ENCODE measurements at places on chromosomes 11 and 22.

- peak; percentile 94 for DNase-seq
Measured at GRCh38 chr11:2825889-2826678, 59.5 kb downstream of the CDKN1C start.

DNA sequence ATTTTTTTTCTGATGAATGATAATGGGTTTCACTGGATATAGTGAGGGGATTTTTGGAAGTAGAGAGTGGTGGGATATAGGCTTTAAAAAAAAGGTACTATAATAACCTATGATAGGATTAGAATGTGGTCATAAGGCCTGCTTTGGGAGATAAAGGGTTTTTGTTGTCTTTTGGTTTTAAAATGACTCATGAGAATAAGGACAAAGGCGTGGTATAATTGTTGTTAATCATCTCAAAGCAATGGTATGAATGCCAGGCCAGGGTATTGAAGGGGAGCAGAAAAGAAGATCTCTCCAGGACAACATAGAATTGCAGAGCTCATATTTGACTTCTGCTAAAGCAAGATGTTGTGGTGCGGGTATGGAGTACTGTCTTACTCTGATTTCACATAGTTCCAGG lies 579.4 kb downstream of the JRKL start:
- no peak for DNase-seq

DNA sequence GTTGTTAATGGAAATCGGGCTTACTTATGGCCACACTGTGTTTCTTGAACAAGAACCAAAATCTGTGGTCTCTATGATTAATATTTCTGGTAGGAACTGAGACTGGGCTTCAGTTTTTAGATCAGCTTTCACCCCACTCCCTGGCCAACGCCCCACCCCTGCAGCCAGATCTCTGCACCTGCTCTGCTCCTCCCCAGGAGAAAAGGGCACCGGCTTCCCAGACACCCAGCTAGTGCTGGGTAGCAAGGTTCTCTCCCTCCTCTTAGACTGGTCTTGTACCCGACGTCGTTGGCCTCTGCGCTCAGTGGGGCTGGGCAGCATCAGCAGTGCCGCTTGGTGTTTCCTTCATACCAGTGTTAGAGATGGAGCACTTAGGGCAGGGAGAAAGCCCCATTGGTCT lies 17.0 kb upstream of the CTTN start:
- DNase-seq: no peak

- no peak for DNase-seq
Measured at GRCh38 chr11:394858-395655, 1.0 kb downstream of the PKP3 start.

- peak; percentile 14 for DNase-seq
Measured at GRCh38 chr11:79404806-79405205, 36.0 kb downstream of the TENM4 start.

DNA sequence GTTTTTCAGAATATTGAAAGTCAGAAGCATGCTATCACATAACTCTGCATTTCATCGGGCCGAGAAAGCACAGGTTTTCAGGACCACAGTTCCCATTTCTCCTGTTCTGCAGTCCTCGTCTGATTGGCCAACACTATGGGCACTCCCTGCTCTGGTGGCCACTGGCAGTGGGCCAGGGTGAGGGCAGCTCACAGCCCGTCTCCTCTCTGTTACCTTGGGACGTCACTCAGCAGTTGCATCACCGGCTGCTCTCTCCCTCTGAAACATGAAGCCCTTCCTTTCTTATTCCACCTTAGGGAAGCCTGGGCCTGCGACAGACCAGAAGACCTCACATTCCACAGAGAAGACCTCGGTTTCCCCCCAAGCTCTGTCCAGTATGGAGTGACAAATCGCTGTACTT lies 11.4 kb upstream of the MICAL3 start:
- DNase-seq: peak; percentile 97

- no peak for DNase-seq
Measured at GRCh38 chr11:20934516-20934915, 265.1 kb downstream of the NELL1 start.

DNA sequence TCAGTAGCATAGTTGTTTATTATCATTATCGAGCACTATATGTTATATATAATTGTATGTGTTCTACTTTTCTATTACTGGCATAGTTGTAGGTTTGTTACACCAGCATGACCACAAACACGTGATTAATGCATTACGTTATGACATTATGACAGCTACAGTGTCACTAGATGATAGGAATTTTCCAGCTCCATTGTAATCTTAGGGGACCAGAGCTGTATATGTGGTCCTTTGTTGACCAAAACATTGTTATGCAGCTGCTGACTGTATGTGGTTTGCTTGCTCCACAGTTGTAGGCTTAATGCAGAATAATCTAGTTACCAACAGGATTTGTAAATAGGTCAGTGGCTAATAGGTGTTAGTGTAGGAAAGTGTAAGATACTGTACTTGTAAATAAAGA lies 66.1 kb downstream of the HSD17B12 start:
- no peak for DNase-seq

- peak; percentile 53 for DNase-seq
Measured at GRCh38 chr11:122882857-122883645, 492 bp downstream of the JHY start.

GRCh38 chr11:9606809-9607510 lies 33.5 kb downstream of the WEE1 start:
- peak; percentile 23 for DNase-seq

- no peak for DNase-seq
Measured at GRCh38 chr11:123363556-123363955, 66.5 kb upstream of the GRAMD1B start.

Measured in MCF 10A (cell line).